ENCODE measurements at places on chromosomes 5 and 9.

GRCh38 chr5:26761446-26761845 is 276.9 kb downstream of the CDH9 start:
- DNase-seq = no peak

DNA sequence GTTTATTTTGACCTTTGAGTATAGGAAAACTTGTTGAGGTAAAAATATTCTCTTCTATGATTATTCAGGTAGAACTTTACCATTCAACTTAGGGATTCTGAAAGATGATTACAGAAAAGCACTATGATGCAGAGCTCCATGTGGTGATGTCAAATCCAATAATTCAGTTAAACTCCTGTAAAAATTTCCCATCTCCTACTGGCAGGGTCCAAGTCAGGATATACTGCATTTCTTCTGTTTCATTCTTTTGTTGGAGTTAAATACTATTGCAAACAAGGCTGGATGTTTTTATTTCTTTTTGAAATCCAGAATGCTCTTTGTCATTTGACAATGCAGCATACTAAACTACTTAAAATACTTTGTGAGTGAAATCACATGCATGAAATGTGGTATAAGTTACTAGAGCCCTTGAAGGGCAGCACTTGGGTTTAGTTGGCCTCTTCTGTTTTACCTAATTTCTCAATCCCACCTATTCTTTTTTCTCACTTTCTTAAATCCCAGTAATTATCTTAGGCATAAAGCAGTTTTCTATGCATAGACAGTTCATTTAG is 204.5 kb downstream of the FBXL7 start:
- DNase-seq = no peak

DNA sequence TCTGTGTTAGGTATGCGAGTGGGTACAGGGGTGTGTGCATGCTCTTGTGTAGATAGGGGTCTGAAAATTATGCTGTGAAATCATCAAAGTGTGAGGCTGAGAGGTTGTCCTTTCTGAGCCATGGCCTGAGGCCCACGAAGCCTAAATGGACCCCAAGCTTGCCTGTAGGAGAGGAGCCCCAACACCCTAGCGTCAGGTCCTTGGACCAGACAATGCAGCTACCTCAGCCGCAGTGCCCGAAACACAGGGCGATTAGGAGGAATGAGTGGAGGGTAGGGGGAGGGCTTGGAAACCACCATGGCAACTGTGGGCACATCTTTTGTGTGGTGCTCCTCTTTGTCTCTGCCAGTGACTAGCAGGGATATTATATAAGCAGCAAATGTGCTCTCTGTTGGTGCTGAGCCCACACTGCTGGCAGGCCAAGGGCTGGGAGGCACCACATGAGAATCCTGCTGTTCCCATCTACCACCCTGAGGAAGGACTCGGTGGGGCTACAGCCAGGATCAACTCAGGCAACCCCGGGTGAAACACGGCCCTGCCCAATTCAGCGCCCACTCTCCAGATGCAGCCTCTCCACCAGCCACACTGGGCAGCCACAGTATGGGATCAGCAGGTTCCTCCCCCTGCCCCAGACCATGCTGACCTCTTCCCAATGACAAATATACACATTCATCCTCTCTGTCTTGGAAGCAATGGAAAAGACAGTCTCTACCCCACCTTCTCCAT is 84.6 kb upstream of the FSTL4 start:
- no peak for DNase-seq

GRCh38 chr9:79660615-79661014 is 88.8 kb downstream of the TLE4 start:
- no peak for DNase-seq

- no peak for DNase-seq
Measured at GRCh38 chr5:120088836-120089235, 375.3 kb upstream of the PRR16 start.

DNA sequence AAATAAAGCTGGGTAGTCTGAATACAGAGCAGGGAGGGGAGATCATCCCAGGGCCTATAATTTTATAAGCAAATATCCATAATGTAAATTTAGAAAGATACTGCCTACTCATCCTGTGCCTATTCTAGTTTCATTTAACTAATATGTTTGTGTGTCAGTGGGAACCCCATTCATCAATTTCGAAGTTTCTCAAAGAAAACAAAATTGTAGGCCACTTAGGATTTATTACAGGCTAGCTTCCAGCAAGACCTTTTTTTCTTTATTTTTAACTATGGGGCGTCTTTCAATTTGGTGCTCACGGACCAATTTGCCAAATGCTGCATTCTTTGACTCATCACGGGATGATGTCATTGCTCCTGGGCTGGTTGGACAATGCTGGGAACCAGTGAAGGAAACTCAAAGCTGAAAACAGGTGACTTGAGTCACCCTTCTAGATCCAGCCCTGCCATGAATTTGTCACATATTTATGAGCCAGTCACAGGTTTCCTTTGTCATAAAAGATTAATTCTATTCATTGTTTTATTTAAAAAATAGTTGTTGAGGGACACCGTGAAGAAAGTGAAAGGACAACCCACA is 13.4 kb downstream of the PCSK5 start:
- DNase-seq = peak; percentile 69

GRCh38 chr5:78929833-78930232 is 55.3 kb downstream of the ARSB start:
- DNase-seq = no peak

- peak; percentile 62 for DNase-seq
Measured at GRCh38 chr9:75615284-75615683, 275.2 kb upstream of the PCSK5 start.
